ENCODE measurements at places on chromosomes 5 and 9. TPM values are rescaled to one million over a fixed set of nuclear protein-coding genes. Genes with fewer than 3 reads are reported as not detected.

The LIFR gene
- 58.0 TPM for total RNA-seq

- DNase-seq: no peak
These were observed 19.2 kb downstream of the RNF130 start for GRCh38 chr5:180052211-180052818.

DNA sequence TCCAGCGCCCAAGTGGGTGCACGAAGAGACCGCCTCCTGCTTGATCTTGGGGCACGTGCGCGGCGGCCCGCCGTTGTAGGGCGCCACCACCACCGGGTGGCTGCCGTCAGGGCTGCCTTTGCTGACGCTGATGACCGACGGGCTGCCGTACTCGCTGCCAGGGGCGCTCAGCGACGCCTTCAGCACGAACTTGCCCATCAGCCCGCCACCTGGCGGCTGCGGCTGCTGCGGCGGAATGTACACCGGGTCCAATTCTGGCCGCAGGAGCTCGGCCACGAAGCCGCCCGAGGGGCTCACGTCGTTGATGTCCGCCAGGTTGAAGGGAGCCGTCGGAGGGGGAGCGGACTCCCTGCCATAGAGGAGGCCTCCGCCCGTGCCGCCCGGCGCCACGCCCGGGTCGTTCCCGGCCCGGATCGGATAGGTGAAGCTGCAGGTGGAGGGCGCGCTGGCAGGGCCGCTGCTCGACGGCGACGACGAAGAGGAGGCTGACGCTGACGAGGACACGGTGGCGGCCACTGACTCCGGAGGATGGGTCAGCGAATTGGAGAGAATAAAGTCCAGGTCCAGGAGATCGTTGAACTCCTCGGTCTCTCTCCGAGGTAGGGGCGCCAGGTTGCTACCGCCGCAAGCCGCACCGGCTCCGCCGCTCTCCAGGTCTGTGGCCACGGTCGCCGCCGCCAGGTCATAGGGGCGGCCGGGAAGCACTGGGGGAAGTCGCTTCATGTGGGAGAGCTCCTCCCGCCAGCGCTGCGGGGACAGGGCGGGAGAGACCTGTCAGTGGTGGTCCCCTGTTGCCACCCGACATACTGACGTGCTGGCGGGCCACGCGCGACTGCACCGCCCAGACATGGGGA lies 1.8 kb downstream of the KLF4 start:
- DNase-seq: peak; percentile 55

GRCh38 chr5:9347032-9347431 lies 198.8 kb downstream of the SEMA5A start:
- DNase-seq: no peak

DNA sequence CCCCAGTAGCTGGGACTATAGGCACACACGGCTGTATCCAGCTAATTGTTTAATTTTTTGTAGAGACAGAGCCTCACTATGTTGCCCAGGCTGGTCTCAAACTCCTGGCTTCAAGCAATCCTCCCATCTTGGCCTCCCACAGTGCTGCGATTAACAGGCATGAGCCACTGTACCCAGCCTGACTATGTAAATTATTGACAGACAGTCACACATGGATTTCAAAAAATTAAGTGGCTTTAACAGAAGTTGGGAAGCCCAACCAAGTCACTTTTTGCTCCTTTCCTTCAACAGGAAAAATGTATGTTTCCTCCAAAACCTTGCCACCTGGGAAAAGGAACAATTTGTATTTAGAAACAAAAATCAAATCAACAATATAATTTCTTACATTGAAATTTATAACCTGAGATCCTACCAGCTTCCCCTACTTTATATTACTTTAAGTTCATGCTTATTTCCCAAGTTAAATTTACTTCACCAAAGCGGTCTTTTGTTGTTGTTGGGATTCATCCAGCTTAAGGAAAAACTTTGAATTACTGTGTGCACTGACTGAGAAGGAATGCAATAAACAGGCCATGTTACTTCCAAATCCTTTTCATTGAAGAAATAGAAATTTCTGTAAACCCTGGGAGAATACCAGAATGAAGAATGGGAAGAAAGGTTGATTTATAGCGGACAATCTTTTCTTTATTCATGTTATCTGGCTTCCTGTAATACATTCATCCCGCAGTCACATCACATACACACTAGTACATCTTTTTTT lies 8.6 kb downstream of the PCA3 start:
- no peak for DNase-seq
